ENCODE measurements at places on chromosomes 12 and 14. TPM values are rescaled to one million over a fixed set of nuclear protein-coding genes. Genes with fewer than 3 reads are reported as not detected.

Gene BTBD6
- total RNA-seq: 48.8 TPM

GRCh38 chr12:49026101-49026500, 7.5 kb upstream of the PRKAG1 start:
- DNase-seq: no peak

GRCh38 chr12:28108599-28108998, 81.7 kb upstream of the CCDC91 start:
- DNase-seq: no peak

GRCh38 chr14:54435500-54435981, 5.6 kb downstream of the CNIH1 start:
- no peak for DNase-seq

- no peak for DNase-seq
These were observed 46.5 kb upstream of the RTL1 start for GRCh38 chr14:100950024-100950423.

Measured in Right ventricle myocardium inferior (tissue), 1 donor.